ENCODE measurements at places on chromosomes 5 and 9. TPM values are rescaled to one million over a fixed set of nuclear protein-coding genes. Genes with fewer than 3 reads are reported as not detected.

DNA sequence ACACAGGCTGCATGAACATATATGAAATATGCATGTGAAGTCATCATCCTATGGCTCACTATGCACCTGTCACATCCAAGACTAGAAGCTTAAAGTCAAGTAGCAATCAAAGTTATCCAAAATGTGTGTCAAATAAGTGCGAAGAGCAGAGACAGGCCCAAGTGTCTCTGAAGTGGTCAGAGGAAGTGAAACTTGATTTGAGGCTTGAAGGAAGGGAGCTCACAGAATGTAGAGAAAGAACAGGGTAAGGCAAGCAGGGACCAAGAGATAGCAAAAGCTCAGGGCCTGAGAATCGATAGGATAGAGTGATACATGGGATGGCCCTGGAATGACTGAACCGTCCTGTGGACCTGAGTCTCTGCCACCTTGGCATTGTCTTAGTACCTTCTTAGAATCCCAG, 274.3 kb upstream of the TRPC7 start:
- DNase-seq = no peak

GRCh38 chr5:104297076-104297475, 734.5 kb upstream of the NUDT12 start:
- no peak for DNase-seq

GRCh38 chr5:61019642-61020041, 74.6 kb downstream of the NDUFAF2 start:
- DNase-seq = no peak

DNA sequence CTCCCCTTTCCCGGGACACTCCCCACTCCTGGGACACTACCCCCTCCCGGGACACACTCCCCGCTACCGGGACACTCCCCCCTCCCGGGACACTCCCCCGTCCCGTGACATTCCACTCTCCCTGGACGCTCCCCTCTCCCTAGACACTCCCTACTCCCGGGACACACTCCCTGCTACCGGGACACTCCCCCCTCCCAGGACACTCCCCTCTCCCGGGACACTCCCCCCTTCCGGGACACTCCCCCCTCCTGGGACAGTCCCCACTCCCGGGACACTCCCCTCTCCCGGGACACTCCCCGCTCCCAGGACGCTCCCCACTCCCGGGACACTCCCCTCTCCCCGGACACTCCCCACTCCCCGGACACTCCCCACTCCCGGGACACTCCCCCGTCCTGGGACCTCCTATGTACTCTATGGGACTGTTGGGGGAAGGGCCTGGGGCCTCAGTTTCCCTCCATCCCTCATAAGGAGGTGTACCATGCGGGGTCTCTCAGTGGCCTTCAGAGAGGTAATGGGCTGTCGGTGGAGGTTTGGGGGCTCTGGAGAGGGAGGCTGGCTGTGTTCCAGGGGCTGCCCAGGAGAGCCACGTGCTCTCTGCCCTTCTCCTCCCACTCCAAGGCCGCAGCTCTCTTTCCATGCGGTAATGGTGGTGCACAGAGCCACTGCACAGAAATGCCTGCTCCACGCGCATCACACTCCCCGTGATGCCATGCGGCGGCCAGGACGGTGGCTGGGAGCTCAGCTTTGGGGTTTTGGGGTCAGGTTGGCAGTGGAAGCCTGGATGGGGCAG, 96.2 kb downstream of the RXRA start:
- peak; percentile 84 for DNase-seq

DNA sequence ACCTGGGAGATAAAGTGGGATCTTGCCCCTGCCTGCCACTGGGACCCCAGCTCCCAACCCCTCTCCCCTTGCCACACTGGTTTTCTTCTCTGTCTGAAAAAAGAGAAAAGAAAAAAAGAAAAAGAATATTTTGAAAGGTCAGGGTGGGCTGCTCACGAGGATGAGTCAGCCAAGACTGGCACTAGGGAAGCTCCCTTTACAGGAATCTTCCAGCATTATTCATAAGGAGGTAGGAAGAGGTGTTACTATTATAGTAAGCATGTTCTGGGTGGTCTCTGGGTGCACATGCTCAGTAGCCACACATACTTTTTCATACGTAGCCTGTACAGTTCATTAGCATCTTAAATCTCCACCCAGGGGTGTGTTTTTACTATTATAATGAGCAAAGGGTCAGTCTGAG, 46.8 kb upstream of the HAND1 start:
- no peak for DNase-seq

PHYKPL gene
- total RNA-seq = 43.4 TPM

- no peak for DNase-seq
Measured at GRCh38 chr5:146409054-146409671, 38.0 kb upstream of the TCERG1 start.

DNA sequence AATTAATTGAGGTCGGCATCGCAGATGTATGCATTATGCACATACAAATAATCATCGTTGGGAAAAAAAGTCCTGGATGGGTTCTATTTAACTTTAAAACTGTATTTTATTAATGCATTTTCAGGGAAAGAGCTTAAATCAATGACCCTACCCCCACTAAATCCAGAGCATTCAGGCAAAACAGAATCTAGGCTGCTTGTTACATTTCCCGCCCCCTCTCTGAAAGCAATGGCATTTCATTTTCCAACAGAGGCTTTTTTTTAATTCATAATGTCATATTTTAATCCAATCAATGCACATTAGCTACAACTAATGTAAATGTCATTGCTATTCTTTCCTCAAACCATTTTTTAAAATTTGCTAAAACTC, 117.4 kb upstream of the GRIA1 start:
- DNase-seq = no peak

DNA sequence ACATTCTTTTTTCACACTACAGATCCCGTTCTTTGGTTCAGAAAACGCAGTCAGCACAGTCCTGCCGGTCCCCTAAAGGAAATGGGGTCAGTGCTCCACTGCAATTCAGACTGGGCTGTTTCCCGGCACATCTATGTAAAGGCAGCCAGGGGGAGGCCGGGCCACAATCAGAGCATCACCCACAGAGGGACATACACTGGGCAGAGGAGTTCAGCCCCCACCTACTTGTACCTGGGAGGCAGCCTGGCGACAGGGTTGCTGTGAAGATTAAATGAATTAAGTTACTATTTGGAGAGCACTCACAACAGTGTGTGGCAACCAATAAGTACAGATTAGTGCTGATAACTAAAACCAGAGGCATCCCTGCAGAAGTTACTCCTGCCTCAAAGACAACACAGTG, 4.5 kb downstream of the PTPN3 start:
- DNase-seq = no peak

CRHBP gene
- total RNA-seq = 5.0 TPM

All from prostate gland (tissue), 2 donors.